Stimulated activated CD4-positive, alpha-beta T cell treated with anti-CD3 and anti-CD28 coated beads, Interleukin-15, amount 100 ng/mL, for 1 hour (primary cell): ENCODE measurements at places on chromosomes 2 and 18.

DNA sequence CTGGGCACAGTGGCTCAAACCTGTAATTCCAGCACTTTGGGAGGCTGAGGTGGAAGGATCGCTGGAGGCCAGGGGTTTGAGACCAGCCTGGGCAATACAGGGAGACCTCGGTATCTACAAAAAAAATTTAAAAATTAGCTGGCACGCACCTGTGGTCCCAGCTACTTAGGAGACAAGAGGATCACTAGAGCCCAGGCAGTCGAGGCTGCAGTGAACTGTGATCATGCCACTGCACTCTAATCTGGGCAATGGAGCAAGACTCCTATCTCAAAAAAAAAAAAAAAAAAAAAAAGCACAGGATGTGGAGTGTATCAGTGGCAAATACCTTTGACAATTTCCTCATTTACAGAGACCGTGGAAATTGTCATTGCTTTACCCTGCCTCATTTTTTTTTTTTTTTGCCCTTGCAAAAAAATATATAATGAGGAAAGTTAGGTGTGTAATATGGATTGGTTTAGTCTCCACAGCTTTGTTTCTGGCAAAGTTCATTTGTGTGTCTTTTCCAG is 20.9 kb upstream of the PPP1CB start:
- DNase-seq, result no peak

DNA sequence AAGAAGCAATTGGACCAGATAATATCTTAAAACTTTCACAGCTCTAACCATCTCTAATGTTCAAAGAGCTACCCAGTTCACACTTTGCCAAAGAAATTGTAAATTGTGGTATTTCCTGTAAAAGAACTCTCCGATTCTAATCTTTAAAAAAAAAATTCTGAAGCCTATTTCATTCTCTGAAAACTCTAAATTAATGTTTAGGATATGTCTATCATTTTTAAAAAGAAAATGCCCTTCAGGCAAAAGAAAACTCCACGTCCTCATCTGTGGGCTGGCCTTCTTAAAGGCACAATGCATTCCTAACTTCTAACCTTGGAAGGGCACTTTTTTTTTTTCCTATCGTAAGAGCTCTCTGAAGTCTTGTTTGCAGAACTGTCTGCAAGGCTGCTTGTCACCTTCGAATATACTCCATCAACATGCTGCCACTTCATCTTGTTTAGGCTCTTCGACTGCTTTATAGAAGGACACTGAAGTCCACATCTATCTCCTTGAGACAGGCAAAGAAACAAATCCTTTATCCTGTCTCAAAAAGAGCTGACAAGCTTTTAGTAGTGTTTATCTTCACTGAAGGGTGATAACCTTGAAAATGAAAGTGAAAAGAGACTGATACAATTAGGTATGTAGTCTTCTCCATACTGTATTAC is 124.3 kb upstream of the SLC39A10 start:
- no peak for DNase-seq

DNA sequence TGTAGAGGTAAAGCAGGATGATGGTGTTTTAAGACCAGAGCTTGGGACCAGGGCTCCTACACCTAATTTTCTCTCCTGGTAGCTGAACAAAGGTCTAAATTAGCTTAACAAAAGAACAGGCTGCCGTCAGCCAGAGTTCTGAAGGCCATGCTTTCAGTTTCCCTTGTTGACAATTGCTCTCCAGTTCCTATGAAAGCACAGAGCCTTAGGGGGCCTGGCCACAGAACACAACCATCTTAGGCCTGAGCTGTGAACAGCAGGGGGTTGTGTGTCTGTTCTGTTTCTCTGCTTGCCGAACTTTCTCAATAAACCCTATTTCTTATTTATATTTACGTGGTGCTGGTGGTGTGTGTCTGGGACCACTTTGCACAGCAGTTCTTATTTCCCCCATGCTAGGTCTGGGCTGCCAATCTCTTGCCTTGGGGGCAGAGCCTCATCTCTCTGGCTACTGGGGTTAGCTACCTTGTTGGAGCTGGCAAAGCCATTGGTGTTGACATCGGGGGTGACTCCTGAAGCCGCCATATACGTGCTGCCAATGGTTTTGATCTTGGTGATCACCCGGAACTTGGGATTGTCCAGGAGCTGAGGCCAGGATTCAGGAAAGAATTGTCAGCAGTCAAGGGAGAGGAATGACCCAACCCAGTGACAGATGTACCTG is 29.0 kb downstream of the CENPO start:
- DNase-seq, result no peak

- no peak for DNase-seq
These were observed 131.4 kb downstream of the TRABD2A start for GRCh38 chr2:84749442-84749841.

- DNase-seq, result no peak
These were observed 47.8 kb downstream of the TRAPPC12 start for GRCh38 chr2:3427272-3427671.

DNA sequence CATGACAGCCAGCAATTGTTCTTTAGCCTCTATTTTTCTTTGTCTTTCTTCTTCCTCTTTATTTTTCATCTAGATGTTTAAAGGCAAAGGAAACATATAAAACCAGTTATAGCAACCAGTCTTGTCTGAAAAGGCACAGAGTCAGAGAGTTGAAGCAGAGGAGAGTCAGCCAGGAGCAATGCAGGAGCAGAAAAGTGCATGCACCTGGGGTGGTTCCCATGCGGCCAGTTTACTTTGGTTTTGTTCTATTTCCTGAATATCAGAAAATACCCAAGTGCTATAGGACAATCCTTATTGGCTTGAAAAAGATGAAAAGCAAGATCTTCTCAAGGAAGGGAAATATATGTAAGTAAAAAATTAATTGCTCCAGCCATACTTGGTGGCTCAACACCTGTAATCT is 44.9 kb downstream of the CFAP210 start:
- no peak for DNase-seq

DNA sequence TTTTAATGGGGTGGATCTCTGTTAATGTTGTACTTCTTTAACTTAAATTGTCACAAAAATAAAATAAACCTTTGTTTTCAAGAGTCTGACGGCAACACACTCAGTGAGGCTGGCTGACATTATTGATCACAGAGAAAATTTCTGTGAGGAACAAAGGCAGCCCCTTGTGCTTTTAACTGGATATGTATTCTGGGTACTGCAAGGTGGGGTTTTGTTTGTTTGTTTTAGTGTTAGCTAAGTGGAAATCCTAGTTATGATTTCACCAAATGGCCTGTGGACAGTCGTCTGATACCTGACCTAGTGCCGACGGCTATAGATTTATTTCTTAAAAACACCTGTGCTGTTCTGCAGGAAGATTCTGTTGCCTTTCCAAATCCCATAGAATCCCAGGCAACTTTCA is 1329.5 kb upstream of the ZEB2 start:
- no peak for DNase-seq

- no peak for DNase-seq
These were observed 54.3 kb downstream of the GULP1 start for GRCh38 chr2:188345831-188346458.

- no peak for DNase-seq
These were observed 89.1 kb downstream of the ETAA1 start for GRCh38 chr2:67486041-67486796.

DNA sequence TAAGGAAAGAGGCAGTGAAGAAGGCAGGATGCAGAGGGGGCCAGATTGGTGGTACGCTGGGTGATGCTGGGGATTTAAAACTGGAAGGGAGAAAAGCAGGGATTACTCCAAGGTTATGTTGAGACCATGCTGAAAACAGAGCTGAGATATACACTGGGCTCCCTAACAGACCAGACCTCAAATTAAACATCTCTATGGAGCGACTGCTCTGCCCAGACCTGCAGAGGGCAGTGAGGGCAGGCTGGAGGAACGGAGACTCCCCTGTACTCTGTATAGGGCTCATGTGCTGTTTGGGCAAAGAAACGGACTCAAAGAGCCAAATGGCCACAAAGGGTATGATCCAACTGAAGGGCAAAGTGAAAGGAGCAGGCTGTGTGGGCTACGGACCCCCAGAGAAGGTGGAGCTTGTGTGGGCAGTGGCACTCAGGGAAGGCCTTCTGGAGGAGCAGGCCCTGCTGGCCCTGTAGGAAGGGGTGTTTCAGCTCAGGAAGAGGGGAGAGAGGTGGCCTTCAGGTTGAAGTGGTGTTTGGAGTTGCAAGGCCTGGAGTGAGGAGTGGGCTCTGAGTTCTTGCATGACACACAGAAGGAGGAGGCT is 4.8 kb upstream of the CELF4 start:
- no peak for DNase-seq

DNA sequence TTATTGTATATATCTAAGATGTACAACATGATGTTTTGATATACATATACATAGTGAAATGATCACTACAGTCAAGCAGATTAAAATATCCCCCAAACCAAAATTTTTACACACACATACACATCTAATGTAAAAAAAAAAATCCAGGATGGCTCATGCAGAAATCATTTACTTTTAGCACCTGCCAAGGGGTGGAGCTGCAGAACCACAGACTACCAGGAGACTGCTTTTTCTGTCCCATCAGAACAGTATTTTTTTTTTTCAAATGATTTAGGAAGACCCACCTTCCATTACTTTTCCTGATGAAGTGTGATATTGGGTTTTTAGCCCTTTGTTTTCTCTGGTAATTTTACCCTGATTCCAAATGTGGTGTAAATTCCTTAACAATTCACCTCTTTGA is 61.9 kb downstream of the AQP4 start:
- DNase-seq, result no peak

DNA sequence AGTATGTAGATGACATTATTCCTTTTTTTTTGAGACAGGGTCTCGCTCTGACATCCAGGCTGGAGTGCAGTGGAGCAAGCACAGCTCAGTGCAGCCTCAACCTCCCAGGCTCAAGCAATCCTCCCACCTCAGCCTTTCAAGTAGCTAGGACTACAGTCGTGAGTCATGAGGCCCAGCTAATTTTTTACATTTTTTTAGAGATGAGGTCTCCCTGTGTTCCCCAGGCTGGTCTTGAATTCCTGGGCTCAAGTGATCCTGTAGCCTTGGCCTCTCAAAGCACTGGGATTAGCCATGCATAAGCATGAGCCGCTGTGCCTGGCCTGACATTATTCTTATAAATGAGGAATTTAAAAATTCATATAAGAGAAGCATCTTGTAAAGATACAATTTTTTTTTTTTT is 86.9 kb downstream of the FAM117B start:
- no peak for DNase-seq
